Fibroblast of skin of scalp (primary cell): ENCODE measurements at places on chromosomes 12 and 14.

- DNase-seq = no peak
These were observed 188.3 kb downstream of the PHETA1 start for GRCh38 chr12:111180426-111181142.

- DNase-seq = no peak
These were observed 11.6 kb downstream of the DAD1 start for GRCh38 chr14:22577334-22577908.

DNA sequence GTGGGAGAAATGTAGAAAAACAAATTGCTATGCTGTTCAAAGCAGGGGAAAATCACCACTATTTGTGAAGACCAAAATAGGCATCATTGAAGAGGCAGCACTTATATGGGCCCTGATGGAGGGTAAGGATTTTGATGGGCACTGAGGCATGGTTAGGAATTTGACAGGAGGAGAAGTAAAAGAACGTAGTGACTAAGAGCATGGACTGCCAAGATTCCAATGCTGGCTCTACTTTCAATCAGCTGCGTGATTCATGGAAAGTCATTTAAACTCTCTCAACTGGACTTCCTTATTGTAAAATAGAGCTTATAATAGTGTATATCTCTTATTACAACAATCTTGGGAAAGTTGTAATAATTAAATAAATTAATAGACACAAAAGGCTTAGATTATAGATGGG, 267.7 kb upstream of the G2E3 start:
- peak; percentile 15 for DNase-seq

GRCh38 chr12:4242595-4242994, 31.0 kb upstream of the CCND2 start:
- DNase-seq = no peak

DNA sequence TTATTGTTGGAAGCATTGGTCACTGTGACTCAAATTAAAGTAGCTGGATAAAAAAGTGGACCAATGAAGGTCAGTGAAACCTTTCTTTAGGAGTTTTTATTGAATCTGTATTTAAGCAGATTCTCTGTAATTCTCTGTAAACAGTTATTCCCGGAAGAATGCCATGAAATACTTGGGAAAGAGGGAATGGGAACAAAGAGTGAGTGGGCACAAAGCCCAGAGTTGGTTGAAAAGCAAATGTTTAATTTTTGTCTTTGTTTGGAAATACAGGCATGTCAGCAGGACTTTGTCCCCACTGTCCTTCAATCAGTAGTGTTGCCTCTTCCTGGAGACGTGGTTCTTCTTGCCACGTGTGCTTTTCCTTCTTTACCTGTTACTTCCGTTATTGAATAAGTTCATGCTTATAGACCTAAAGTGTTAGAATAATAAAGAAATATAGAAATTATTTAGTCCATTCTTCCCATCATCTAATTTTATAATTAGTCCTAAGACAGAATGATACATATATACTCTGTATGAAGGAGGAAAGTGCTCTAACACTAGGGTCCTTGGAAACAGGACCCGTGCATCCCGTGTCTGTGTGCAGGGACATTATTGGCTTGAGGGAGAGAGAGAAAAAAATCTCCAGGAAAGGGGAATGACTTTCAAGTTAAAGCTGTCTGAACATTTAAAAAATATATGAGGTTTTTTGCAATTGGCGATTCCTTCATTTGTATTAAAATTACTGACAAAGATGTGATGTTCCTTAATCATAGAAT, 2.0 kb upstream of the ANG start:
- no peak for DNase-seq

DNA sequence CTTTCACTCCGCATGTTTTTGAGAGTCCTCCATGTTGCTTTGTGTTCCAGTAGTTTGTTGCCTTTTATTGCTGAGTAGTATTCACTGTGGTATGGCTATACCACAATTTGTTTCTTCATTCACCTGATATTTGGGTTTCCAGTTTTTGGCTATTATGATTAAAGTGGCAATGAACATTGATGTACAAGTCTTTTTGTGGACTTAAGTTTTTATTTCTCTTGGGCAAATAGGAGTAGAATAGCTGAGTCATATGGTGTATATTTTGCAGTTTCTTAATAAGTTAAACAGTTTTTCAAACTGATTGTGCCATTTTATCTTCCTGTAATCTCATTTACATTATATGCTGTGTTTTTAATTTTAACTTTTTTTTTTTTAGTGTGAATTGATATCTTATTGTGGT, 16.2 kb downstream of the ADIPOR2 start:
- no peak for DNase-seq

GRCh38 chr12:103779410-103780092, 61.5 kb downstream of the NT5DC3 start:
- DNase-seq = no peak

- DNase-seq = no peak
These were observed 27.6 kb downstream of the PLXNC1 start for GRCh38 chr12:94175763-94176668.

DNA sequence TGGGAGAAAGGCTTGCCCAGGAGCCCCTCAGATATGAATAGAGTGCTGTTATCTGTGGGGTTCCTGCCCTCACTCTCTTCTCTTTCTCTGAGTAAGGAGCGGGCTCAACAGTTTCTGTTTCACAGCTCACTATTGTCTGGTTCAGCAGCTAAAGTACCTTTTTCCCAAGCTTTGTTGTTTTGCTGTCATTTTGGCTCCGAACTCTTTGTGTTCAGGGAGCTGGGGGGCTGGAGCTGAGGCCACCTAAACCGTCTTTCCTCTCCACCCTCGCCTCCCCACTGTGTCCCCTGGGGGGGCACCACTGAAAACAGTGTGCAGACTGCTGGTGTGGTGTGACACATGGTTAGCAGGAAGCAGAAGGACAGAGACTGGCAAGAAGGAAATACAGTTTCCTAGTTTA, 51.4 kb downstream of the FBXW8 start:
- DNase-seq = no peak

DNA sequence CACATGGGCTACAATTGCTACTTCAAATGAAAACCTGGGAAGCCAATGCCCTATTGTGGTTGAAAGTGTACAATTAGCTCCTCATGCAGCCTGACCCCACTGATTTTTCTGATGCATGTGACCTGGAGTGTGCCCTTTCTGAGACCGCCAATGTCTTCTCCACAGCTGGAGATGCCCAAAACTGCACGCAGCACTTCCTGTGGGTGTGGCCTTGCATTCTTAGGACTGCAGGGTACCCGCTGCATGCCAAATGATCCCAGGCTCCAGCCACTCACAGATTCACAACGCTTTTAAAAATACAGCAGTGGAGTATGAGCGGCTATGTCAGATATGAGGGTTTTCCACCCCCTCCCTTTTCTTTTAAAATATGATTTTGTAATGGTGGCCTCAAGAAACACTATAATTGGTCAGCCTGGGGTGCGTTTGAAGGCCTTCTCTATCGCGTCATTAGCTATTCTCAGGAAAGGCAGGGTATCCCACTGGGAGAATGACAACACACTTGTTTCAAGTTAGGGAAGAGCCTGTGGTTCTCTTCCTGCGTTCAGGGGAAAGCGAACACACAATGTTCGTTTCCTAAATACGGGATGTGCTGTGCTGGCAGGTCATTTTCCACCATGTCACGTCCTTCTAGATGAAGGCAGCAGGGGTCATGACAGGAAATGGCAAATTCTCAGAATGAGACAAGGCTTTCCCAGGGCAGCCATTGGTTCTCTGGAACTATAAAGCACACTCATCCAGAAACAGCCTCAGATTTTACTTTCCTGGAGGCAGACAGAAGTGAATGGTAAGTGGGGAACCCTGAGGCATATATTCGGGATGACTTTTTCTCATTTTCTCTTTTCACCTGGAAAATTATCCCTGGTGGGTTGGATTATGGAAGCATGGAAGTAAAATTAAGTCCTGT, at the start of gene APOLD1:
Gene APOLD1 (plus strand): TSS at position 749 of the 904 bp plus-strand sequence. CDS start 33 bp downstream, at position 782.
- DNase-seq = peak; percentile 90

DNA sequence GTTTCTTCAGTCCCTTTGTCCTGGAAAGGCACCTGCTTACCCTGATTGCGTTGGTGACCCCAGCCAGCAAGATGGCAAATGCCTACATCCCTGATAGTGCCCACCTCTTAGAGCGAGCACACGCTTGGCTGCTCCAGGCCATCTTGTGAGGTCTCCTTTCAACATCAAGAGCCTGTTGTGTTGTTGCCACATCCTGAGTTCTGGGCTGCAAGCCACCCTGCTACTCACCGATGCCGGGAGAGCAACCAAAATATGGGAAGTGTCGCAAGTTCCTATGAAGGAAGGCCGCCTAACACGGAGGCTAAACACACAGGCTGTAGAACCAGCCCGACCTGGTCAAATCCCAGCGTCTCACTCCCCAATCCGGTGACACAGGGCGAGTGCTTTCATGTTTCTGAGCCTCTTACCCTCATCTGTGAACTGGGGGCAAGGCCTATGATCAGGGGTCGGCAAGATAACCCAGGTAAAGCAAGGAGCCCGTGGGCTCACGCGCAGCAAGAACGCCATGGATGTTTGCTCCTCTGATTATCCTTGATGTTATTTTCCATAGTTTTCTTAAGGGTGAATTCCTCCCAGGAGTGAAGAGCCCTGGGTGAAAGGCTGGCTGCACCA, 98.4 kb downstream of the LGMN start:
- DNase-seq = peak; percentile 60

- peak; percentile 45 for DNase-seq
These were observed 83.3 kb downstream of the PUS7L start for GRCh38 chr12:43675048-43675904.

DNA sequence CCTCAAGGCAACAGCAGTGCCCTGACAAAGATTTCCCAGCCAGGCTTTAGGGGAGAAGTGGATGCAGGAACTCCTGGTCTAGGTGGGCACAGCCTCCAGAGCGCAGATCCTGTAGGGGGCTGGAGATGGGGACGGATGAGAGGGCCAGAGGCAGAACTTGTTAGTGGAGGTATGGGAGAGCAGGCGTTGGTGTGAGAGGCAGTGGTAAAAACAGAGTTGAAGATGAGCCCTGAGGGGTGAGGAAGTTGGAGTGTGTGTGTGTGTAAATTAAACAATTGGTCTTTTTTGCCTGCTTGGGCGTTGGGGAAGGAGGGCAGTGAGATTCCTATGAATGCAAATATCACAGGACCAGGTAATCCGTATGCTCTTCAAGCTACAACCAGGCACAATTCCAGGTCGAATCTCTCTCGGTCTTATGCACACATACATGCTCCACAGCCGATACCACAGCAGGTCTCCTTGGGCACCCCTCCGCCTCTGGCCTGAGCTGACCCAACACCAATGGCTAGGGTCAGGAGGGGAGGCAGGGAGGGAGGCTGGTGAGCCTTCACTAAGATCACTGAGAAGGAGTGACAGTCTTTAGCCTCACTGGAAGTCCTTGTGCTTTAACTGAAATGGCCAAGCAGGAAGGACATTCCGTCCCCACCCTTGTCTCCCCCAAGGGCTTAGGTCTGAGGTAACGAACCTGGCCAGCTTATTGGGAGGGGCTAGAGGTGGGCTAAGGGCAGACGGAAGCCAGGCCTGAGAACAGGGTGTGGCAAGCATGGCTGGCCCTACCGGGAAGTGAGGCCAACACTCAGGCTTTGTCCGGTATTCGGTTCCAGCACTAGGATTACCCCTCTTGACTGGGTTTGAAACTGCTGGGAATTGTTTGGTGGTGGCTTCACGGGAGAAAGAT, 1.5 kb upstream of the KRT7 start:
- DNase-seq = no peak

DNA sequence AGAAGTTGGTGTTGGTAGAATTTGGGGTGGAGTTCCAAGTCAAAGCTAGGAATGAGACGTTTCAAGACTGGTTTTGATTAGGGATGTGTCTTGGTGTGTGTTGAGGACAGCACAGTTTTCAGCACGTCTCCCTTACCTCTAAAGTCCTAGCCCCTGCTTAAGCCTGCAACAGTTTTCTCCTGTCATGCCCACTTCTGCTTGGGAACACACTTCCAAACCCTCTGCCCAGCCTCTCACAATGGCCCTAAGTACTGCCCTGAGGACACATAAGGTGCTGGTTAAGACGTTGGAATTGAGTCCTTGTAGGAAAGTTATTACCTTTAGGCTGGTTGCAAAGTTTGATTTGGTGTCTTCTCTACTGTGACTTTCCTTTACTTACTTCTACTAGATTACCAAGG, 710 bp upstream of the BMAL2 start:
- peak; percentile 24 for DNase-seq

DNA sequence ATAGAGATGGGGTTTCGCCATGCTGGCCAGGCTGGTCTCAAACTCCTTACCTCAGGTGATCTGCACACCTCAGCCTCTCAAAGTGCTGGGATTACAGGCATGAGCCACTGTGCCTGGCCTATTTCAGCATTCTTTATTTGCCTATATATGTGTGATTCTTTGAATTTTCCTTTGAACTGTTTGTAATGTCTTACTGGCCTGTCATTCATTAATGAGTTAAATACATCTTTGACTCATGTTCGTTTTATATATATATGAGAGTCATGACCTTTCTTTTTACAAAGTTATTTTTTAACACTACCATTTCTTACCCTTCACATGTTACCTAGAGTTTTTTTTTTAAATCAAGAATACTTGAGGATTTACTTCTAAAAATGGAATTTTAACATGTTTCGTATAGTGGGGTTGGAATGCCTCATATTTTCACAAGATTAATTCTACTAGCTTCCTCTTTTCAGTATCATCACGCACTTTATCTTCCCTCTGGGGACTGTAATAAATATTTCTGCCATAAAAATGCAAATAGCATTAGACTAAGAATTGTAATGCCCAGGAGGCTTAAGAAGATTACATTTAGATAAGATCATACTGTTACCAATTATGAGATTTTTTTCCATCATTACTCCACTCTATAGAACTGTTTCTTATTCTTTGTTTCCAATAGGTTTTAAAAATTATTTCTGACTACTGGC, 66.7 kb downstream of the NTN4 start:
- DNase-seq = peak; percentile 80

GRCh38 chr12:48067250-48067938, 38.5 kb downstream of the SENP1 start:
- no peak for DNase-seq

GRCh38 chr12:98635657-98636323, 8.8 kb downstream of the IKBIP start:
- peak; percentile 42 for DNase-seq

DNA sequence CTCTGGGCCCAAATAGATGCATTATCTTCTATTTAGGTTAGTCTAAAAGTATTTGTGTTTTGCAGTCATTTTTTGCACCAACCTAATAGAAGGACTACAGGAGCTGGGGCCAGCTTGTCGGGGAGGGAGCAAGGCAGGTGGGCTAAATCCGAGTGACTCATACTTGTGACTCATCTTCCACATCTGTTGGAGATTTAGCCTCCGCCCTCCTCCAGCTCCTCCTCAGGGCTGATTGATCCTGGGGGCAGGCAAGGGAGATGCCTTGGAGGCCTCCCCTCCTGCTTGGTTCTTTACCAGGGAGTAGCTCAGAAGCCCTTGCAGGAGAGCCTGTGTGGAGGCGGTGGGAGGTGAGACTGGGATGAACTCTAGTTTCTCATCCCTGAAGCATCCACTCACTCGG, 27.9 kb downstream of the RHOF start:
- peak; percentile 80 for DNase-seq

- no peak for DNase-seq
These were observed 326.8 kb downstream of the CCDC91 start for GRCh38 chr12:28517101-28517500.
